Hematopoietic multipotent progenitor cell treated with erythropoietin and hydrocortisone succinate and interleukin-3 and kit ligand, for 17 days (in vitro differentiated cells): ENCODE measurements at places on chromosomes 3 and 15.

GRCh38 chr3:139664958-139665357 lies 12.8 kb downstream of the NMNAT3 start:
- DNase-seq: no peak

GRCh38 chr3:184039414-184039813 lies 7.9 kb downstream of the HTR3D start:
- no peak for DNase-seq

- DNase-seq: no peak
These were observed 55.0 kb downstream of the FEZF2 start for GRCh38 chr3:62318365-62318751.

DNA sequence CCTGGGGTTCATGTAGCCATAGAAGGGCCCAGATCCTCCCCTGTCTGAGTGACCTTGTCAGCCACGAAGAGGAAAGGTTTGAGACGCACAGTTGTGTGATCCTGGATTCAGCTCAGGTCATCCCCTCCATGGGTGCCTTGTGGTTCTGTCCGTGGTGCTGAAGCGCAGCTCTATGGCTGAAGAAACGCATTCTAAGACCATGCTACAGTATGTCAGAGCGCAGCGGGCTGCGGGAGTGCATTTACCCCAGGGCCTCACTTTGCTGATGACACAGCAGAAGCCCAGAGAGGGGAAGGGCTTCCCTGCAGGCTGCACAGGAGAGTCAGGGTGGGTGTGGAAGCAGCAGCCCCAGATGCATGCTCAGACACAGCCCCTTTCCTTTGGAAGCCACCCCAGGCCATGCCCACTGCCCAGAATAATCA lies 68.8 kb upstream of the IQSEC1 start:
- DNase-seq: no peak

GRCh38 chr3:134827213-134827612 lies 32.2 kb downstream of the EPHB1 start:
- no peak for DNase-seq
